ACHN (cell line): ENCODE measurements at places on chromosomes 7 and 10.

DNA sequence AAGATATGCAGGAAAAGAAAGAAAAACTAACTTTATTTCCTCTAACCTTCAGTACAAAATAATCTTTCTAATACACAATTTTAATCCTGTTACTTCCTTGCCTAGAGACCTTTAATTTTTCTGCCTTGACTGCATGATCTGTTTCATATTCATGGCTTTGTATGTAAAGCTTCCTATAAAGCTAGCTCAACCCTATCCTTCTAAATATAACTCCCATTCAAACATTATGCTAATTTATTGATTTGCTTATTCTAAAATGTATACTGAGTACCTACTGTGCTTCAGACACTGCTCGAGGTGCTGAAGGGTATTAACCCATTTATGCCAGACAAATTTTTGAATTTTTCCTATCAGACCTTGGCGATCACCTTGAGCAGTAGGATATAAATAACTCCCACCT is 47.6 kb downstream of the SEMA3C start:
- DNase-seq: no peak

DNA sequence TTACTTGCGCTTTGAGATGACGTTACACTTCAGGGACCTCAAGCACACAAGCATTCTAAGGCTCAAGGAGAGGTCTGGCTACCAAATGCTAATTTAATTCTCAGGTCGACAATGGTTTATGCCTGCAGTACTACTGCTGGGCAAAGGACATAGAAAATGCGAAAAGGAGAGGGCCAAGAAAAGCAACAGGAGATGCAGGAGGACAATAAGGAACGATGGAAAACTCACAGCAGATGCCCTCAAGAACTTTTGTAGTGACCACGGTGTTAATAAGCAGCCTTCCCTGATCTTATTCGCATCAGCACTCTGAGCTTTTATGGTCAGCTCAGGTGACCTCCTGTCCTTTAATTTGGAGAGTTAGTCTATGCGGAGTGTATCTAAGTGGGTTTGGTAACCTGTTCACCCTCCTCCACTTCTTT is 146.3 kb downstream of the GPR85 start:
- DNase-seq: no peak

DNA sequence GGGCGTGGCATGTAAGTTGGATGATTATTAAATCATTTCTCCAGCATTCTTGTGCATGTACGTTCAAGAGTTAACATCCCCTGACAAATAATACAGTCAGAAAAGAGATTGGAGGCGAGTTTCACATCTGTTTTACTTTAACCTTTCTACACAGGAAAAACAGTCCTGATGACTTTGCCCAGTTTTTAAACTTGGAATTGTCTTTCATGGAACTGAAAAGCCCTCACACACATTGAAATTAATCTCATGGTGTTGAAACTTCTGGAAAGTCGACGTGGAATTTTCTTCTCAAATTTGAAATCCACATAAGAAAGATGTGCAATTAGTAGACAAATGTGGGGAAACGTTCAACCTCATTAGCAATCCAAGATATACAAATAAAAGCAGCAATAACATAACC is 31.2 kb upstream of the ZNF438 start:
- no peak for DNase-seq

DNA sequence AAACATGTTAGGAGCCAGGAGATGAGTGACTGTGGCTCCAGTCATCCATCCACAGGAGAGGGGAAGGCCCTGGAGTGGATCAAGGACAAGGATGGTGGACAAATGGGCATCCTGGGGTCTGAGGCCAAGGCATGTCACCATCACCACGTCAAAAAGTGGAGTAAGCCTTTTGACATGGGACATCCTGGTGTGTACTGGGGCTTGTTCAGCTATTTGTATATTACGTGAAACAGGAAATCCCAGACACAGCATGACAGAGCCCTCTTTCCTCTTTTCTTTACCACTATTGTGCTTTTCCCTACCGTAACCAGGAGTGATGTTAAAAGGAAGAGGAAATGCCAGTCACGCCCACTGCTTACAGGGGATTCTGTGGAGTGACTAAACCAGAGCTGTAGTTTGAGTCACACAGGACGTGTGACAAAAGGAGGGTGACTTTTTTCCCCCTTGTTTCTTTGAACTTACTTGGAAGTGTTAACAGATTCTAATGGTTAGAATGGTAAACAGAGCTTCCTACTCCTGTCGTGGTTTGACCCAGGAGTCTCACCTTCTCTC is 15.4 kb downstream of the ACSL5 start:
- peak; percentile 42 for DNase-seq

DNA sequence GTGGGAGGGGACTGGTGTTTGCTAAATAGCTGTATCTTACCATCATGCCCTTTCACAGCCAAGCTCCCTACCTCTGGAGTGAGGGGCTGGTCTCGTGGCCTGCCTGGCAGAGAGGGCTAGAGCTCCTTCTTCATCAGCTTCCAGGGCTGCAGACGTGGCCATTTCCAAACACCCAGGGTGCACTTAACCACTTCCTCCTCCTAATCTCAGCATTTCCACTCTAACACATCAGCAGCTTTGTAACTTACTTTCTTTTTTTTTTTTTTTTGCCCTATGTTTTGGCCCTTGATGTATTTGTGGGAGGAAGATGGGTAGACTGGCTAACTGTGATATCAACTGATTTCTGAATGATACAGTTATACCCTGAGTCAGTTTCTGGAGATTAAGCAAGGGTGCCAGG is 27.4 kb downstream of the LRRC4 start:
- DNase-seq: no peak

DNA sequence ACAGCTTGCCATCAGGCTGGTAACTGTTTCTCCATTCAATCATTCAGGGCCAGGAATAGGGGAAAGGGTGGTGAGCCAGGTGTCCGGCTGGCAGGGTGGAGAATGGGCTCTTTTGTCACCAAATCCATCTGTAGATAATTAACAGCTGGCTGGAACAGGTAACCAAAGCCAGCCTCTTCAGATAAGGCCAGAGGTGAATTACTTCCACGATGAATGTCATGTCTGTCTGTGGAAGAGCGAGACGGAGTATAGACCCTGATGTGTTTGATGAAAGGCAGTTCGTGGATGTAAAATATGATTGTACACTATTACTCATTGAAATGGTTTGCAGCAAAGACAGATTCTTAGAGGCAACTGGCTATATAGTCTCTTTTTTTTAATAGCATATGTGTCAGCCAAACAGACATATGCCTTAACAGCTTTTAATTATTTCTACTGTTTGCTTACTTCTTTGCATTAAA is 149.8 kb downstream of the KLF6 start:
- DNase-seq: no peak

DNA sequence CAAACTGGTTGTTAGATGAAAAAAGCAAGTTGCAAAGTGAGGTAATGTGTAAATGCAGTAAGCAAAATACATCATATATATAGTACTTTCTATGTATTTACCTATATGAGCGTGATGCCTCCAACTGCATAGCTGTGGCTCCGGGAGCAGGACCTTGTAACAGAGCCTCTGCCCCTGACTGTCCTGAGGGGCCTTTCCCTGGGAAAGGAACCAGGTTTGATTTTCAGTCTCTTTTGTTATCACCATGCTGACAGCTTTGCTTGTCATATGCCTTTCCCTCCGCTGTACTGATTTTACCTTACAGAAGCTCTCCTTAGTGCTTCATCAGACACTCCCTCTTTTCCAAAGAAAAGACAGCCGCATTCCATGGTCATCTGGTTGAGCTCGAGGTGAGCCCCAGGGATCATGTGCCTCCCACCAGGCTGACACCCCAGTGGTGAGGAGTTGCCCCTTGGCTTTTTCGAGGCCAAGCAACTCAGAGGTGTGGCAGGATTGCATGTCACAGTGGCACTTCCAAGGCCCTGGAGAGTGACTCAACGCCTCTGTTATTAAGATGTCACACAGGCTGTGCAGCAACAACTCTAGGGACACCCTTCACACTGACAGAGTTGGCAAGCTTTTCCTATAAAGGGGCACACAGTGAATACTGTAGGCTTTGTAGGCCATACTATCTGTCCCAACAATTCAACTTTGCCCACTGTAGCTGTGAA is 78.9 kb downstream of the ALOX5 start:
- no peak for DNase-seq

DNA sequence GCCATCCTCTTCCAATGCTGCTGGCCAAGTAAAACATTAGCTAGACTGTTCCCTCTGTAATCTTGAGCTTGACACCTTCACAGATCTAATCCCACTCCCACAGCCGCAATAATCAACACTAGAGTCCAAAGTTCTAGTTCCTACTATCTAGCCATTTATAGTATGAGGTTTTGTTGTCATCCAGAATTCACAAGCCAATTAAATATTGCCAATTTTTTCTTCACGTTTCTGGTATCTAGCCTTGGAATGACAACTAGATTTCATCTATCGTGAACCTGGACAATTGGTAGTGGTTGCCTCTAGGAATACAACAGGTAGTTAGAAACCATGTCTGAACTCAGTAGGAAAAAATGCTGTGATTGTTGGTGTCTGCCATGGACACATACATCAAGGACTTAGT is 10.4 kb downstream of the WASL start:
- no peak for DNase-seq

DNA sequence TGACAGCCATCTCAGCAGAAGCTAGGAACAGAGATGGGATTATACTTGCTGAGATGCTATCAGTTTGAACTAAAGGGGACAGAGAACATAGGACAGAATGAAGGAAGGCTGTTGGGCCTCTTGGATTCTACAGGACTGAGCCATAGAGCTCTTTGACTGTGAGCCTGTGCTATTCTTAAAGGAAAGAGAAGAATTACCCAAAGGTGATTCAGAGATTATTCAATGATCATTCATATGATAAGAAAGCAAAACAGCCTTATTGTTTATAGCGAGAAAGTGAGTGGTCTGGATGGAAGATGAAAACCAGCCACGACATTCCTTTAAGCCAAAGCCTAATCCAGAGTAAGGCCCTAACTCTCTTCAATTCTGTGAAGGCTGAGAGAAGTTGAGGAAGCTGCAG is 69.7 kb upstream of the NEUROD6 start:
- DNase-seq: no peak

DNA sequence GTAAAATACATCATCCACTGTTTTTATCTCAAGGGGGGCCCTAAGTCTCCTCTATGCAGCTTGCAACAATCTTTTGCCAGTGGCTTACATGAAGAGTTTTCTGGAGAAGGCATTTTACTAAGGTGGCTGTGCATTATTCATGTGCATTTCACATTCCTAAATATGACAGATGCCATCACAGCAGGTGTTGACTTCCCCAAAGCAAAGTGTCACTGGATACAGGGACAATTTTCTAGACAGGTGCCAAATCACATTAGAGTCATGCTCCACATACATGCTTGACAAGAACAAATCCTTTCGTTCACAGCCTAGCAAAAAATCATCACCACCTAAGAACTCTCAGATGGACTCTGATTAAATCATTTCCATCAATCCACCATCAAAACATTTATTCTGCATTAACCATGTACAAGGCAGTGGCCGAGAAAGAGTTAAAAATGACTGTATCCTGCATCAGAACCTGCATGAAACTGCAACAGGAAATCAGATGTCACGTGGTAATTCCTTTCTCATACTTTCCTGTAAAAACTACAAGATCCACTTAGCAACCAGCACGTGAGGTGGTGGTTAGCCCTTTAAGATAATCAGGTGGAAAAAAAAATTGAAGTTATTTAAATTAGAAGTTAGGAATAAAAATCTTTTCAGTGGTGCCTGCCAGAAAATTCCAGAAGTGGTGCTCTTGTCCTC is 88.2 kb upstream of the AFAP1L2 start:
- no peak for DNase-seq

- DNase-seq: no peak
These were observed 71.2 kb downstream of the C10orf105 start for GRCh38 chr10:71648254-71648932.

- DNase-seq: no peak
These were observed 35.5 kb downstream of the MDFIC start for GRCh38 chr7:114957444-114957843.

DNA sequence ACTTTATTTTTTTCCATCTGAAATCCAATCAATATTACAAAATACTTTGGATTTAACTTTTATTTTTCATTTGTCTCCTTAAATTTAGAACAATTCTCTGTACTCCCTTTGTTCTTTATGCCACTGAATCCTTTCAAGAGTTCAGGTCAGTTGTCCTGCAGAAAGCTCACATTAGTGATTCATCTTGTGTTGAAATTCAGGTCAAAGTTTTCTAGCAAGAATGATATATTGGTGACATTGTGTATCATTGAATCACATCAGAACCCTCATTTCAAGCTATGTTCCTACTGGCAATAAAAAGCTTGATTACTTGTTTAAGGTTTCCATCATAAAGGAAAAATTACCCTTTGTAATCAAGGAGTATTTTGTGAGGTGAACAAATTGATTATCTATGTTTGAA is 378.8 kb upstream of the STEAP1 start:
- DNase-seq: no peak

- no peak for DNase-seq
These were observed 9.2 kb upstream of the NT5C2 start for GRCh38 chr10:103202319-103202718.

DNA sequence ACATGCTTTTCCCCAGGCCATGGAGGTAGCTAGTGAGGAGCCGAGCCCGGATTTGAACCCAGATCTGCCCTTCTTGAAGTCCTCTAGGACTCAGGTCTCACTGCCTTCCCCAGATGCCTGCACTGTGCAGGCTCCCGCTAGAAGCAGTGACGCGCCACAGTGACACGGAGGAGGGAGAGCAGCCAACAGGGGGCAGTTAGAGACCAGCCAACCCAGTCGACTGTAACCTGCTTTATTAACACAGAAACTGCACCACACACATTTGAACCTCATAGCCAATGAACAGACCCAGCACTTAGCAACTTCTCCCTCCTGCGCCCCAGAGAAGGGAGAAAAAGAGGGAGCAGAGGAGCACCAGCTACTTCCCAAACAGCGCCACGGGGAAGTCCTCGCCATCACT is 27.4 kb downstream of the PILRA start:
- DNase-seq: no peak

- DNase-seq: no peak
These were observed 91.7 kb upstream of the ADCY1 start for GRCh38 chr7:45482451-45482850.

DNA sequence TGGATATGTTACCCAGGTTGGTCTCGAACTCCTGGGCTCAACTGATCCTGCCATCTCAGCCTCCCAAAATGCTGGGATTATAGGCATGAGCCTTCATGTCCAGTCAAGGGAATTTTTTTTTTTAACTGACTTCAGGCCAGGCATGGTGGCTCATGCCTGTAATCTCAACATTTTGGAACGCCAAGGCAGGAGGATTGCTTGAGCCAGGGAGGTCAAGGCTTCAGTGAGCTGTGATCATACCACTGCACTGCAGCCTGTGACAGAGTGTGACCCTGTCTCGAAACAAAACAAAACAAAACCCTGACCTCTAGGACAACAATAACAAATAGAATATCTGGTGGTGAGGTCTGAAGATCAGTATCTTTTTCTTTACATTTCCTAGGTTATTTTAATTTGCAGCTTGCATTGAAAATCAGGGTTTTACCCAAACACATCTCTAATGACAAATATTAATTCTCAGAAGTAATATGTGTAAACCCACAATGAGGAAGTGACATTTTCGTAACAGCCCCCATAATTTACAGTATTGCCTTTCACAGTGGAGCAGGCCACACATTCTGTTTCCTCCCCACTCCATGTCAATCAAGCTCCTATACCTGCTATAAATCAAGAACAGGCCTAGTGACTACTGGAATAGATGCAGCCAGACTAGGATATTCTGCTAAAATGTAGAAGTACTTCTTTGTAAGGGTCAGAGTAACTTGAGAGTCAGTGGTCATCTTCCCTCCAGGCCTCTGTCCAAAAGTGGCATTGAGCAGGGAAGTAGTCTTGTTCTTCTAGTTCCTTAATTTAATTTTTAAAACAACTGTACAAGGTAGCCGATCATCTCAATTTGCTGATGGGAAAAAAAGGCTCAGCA is 43.3 kb upstream of the ECHDC3 start:
- no peak for DNase-seq
